ENCODE measurements at places on chromosomes 6 and 20.

GRCh38 chr20:62710886-62711702, 2.5 kb downstream of the NTSR1 start:
- DNase-seq: peak; percentile 35

DNA sequence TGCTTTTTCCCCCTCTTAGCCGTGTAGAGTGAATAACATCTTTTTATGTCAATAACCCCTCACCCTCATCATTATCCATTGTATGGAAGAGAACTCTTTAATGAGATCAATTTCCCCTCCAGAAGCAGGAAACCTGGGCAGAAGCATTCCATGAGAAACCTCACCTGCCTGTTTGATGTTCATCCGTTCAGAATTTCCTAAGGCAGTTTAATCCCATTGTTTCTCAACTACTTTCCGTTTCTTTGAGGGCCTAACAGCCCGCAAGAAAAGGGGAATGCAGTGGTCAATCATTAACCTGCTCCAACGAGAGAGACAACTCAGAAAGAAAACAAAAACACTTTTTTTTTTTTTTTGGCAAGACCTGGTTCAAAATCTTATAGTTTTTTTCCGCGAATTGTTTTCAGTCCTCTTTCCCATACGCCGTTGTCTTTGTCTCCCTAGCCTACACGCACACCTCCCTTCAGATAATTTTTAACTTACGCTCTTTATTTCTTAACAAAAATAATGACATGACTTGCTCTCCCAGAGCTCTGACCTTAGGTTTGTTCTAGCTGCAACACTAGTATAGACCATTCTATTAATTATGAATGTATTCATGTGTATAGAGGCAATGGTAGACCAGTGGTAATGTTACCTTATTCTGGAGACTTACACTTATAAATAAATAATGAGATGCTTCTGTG, 25.6 kb upstream of the ID4 start:
- DNase-seq: no peak

GRCh38 chr6:117776441-117776840, 101.2 kb downstream of the NUS1 start:
- no peak for DNase-seq

DNA sequence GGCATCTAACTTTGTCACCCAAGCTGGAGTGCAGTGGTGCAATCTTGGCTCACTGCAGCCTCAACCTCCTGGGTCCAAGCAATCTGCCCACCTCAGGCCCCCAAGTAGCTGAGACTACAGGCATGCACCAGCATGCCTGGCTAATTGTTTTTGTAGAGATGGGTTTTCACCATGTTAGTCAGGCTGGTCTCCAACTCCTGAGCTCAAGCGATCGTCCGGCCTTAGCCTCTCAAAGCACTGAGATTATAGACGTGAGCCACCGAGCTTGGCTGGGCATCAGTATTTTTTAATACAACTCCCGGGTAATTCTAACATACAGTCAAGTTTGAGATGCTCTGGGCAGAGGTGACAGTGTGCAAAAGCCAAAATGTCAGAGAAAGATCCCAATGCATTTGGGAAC, 73.5 kb downstream of the NFATC2 start:
- no peak for DNase-seq

DNA sequence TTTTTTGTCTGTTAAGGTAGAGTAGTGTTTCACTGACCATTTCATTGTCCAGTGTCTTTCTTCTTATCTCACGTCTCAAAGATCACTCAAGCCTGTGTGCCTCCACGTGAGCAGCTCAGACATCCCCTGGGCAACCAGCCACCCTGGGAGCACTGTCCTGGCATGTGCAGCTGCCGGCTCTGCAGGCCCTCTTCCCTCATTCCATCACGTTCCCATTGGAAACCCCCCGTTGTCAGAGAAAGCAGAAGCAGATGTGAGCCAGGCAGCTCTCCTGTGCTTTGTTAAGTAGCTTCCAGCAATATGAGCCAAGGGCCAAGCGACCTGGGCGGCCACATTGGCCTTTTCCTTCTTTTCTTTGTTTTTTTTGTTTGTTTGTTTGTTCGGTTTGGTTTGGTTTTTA, 233.2 kb upstream of the SYNDIG1 start:
- DNase-seq: no peak

DNA sequence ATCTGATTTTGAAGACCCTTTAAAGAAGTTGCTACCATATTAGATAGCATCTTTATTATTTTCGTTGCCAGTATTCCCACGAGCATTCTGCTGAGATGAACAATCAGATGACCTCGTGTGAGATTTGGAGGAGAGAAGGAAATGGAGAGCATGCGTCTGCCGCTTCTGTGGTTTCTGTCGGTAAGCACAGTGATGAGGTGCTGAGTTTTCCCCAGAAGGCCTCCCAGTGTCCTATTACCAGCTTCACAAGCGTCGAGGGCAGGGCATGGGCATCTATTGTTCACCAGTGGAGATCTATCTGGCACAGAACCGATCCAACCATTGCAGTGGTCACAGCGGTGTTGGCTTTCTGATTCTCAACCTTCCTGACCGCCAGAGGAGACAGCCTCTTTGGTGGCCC, 29.4 kb downstream of the TRAF3IP2 start:
- DNase-seq: no peak

GRCh38 chr6:169363590-169363989, 109.9 kb upstream of the THBS2 start:
- DNase-seq: no peak

- no peak for DNase-seq
Observed at GRCh38 chr6:19317431-19317986, 519.7 kb upstream of the ID4 start.

DNA sequence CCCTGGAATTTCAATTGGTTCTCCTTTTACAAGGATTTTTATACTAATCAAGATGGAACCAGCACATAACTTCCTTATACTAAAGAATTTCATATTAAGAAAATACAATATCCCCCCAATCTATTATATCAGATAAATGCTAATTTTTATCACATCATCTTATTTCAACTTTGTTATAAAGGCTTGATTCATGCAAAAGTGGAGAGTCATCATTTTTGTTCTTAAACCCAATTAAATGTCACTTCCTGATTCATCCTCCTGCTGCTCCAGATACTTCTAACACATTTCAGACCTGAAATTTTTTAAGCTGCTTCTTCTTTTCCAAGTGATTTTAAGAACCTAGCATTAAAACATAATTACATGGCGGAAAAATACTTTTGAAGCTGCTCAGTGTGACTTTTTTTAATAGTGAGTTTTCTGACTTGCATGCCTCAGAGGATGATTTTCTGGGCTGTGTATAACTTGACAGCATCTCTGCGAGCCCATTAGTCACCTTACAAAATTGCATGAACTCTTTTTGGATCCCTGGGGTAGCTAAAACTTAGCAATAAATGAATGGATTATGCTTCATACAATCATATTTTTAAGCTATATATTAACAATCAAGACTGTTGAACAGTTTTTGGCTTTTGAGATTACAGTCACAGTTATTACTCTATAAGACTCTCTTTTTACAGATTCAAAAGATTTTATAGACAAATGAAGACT, 134.1 kb downstream of the ELOVL4 start:
- DNase-seq: no peak

DNA sequence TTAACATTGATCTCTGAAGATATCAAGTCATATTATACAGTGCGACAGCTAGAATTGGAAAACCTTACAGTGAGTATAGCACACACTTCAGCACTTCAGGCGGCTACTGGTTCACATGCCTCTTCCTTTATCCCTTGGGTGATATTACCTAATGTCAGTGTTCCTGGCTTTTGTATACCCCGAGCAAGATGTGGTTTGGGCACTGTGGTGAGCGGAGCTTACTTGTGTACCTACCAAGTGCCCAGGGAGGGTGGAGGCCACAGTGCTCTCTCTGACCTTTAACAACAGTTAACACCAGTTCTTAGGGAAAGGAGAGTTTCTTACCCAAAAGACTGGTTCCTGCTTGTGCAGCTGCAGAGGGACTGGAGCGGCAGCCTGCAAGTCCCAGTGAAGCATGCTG, 64.4 kb downstream of the PTPN1 start:
- no peak for DNase-seq

DNA sequence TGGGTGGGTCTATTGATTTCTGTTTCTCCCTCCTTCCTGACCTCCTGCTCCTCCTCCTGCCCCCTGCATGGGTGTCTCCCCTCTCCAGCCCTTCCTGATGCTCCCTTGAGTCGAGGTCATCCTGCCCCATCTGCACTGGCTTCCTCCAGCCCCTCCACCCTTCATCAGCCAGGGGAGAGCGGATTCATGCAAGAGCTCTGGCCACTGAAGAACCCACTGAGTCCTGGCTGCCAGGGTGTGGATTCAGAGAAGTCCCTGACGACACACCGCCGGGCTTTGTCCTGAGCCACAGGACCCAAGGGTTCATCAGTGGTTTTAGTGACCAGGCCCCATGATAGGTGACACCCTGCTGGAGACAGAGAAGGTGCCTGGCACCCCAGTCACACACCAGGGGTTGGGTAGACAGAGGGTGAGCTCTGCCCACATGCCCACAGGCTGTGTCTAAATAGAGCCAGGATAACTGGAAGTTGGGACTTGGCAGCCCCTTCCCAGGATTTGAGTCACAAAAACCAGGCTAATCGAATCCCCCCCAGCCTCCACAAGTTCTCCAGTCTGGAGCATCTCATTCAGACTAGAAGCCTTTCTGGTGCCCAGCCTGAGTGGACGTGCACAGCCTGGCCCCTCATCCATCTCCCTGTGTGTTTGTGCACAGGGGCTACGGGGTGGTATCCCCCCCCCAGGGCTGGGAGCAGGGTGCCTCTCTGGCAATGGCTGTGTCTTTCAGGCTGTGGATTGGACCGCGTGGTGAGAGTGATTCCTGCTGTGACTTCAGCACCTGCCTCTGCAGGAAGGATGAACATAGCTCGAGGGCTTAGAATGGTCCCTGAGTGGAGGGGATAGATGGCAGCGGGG, 1.2 kb downstream of the GFRA4 start:
- no peak for DNase-seq

GRCh38 chr6:151155095-151155494, 84.7 kb upstream of the AKAP12 start:
- DNase-seq: no peak
